ENCODE measurements at places on chromosomes 7 and 10. TPM values are rescaled to one million over a fixed set of nuclear protein-coding genes. Genes with fewer than 3 reads are reported as not detected.

The MAD1L1 gene
- total RNA-seq, result 32.0 TPM

The NRBF2 gene
- 22.1 TPM for total RNA-seq

- DNase-seq, result no peak
These were observed 258.2 kb upstream of the POM121L12 start for GRCh38 chr7:52777051-52777822.

- DNase-seq, result peak; percentile 83
These were observed 967 bp upstream of the GLI3 start for GRCh38 chr7:42237811-42238541.

- DNase-seq, result no peak
These were observed 98.8 kb downstream of the INPP5A start for GRCh38 chr10:132636358-132636757.

DNA sequence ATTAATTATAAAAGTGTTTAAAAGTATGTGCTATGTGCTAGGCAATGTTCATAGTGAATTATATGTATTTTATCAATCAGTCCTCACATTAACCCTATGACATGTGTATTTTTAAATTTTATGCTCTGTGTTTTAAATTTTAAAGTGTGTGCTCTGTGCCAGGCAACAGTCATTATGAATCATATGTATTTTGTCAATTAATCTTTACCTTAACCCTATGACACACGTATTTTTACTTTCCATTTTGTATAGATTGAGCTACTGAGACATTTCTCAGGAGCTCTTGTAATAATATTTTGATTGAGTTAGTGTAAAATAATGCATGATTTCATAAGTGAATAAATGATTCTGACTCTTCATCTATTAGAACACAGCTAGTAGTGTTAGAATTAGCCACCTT lies 117.8 kb downstream of the THSD7A start:
- DNase-seq, result no peak

GRCh38 chr7:158666401-158666800 lies 38.2 kb downstream of the NCAPG2 start:
- DNase-seq, result no peak
